Fibroblast of skin of back (primary cell): ENCODE measurements at places on chromosomes 3 and 15.

GRCh38 chr15:34434627-34435305 lies 2.8 kb downstream of the GOLGA8A start:
- no peak for DNase-seq

DNA sequence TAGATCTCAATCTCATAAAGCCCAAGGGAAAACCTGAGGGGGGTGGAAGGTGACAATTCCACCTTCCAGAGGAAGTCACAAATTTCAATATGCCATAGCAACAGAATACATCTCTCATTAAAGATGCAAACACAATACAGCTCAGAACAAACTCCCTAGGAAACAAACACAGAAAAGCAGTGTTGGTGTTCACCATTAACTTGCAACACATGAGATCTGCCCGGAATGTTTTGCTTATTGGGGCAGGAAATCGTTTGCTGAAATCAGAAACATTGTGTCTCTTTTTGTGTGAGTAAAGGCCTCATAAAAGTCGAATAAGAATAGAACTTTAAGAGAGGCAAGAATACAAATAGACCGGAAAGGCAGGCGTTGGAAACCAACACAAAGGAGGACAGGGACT lies 5.8 kb upstream of the RYR3 start:
- DNase-seq, result no peak

- DNase-seq, result no peak
Measured at GRCh38 chr3:65587650-65588439, 450.9 kb downstream of the MAGI1 start.

DNA sequence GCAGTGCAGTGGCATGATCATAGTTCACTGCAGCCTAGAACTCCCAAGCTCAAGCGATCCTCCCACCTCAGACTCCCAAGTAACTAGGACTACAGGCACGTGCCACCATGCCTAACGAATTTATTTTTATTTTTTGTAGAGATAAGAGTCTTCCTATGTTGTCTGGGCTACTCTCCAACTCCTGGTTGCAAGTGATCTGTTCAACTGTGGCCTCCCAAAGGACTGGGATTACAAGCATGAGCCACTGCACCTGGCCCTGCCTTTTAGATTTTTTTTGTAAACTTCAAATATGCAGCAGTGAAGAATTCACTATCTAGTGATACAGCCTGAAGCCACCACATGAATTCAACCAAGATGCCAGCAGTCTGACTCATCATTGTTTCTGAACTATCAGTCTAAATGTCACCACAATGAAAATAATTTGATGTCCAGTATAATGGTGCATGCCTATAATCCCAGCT lies 32.7 kb downstream of the UBXN7 start:
- DNase-seq, result peak; percentile 71

- DNase-seq, result no peak
Measured at GRCh38 chr3:195394024-195394423, 48.8 kb downstream of the ACAP2 start.

GRCh38 chr15:101162701-101163483 lies 89.0 kb downstream of the CHSY1 start:
- DNase-seq, result no peak

DNA sequence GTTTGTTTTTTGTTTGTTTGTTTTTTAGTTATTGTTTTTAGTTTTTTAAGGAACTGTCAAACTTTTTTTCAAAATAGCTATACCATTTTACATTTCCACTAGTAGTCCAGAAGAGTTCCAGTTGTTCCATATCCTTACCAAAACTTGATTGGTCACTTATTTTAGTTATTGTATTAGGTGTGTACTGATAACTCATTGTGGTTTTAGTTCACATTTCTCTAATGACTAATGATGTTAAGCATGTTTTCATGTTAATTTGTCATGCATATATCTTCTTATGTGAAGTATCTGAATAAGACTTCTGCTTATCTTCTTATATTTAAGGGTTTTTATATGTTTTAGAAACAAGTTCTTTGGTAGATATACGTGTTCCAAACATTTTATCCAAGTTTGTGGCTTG lies 89.5 kb downstream of the CD200R1L start:
- DNase-seq, result no peak

GRCh38 chr15:57321973-57322601 lies 54.2 kb upstream of the CGNL1 start:
- no peak for DNase-seq

GRCh38 chr3:7282988-7283387 lies 422.1 kb downstream of the GRM7 start:
- no peak for DNase-seq

DNA sequence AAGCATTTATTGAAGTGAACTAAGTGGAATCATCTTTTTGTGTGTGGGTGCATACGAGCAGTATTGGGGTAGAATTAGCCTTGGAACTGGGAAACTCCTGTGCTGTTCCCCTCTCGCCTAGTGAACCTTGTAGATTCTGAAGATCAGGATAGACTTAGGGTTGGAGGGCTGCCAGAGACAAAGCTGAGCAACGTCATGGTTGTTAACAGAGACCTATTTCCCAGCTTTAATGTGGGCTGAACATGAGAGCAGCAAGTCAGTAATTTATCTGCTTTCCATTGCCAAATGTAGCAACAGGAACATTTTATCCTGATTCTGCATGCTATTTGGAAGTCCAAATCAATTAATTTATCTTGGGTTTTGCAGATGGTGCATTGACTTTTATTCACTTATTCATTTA lies 246.6 kb downstream of the IL20RB start:
- no peak for DNase-seq

- no peak for DNase-seq
Measured at GRCh38 chr15:90890839-90891238, 6.5 kb downstream of the FES start.

DNA sequence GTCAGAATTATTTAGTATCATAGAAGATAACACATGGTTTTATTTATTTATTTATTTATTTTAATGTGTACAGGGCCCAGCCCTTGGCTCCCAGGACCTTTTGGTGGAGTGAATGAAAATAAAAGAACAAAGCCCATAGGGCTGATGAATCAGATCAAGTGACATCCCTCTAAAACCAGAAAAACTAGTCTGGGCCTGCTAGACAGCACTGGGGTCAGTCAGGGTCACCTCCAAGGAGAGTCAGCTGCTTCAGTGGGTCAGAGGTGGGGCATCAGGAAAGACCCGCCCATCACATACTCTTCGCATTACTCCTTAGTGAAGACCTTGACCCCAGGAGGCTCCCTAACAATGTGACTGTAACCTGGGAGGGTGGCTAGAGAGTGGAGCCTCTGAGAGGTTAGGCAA lies 12.8 kb downstream of the PPCDC start:
- DNase-seq, result peak; percentile 43

DNA sequence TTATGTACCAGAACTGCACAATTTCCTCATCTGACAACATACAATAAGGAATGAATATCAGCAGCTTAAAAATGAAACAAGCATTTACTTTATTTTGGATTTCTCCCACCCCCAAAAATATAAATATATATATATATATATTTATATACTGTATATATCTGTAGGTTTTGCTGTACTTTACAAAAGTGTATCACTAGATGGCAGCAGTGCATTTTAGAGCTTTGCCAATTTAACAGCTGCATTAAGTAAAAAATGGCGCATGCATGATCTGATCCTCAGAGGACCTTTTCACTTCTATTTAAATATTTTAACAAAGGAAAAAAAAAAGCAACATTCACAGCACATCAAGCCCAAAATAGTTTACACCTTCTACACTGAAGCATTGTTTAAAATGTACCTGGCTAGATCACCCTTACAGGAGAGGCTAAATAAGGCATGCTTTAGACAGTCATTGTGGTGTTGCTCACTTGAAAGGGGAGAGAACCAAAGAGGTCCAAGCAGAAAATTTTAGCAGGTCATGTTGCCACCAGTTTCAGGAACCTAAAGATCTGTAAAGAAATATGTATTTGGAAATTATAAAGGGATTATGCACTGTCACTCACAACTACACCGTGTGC lies 72.6 kb downstream of the NPTN start:
- peak; percentile 74 for DNase-seq

- no peak for DNase-seq
Measured at GRCh38 chr3:50428007-50428633, 68.8 kb upstream of the TMEM115 start.

- DNase-seq, result peak; percentile 72
Measured at GRCh38 chr3:124363476-124363875, 366.8 kb upstream of the UMPS start.

DNA sequence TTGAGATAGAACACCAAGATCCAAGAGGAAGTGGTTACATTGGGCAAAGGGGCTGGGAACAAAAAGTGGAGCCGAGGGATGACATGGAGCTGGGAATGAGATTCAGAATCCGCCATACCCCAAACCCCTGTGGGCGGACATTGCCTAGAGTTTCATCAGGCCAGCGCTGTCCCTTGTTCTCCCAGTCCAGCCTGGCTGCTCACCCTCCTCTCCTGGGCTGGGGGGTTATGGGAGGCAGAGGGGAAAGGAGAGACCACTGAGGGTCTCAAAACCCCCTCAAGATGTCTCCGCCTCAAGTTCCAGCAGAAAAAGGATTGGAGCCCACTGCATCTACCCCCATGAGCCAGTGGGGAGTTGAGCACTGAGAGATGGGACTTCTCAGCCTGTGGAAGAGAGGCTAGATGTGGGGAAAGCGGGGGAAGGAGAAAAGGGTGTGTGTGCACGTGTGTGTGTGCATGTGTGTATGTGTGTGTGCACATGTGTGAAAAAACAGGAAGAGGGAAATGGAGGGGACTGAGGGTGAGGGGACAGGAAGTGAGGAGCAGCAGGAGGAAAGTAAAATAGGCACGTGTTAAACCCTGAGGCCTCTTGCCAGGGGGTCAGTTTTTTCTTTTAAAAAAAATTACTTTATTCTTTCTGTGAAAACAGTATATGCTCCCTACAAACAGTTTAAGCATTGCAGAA lies 14.3 kb downstream of the GRM2 start:
- DNase-seq, result no peak

DNA sequence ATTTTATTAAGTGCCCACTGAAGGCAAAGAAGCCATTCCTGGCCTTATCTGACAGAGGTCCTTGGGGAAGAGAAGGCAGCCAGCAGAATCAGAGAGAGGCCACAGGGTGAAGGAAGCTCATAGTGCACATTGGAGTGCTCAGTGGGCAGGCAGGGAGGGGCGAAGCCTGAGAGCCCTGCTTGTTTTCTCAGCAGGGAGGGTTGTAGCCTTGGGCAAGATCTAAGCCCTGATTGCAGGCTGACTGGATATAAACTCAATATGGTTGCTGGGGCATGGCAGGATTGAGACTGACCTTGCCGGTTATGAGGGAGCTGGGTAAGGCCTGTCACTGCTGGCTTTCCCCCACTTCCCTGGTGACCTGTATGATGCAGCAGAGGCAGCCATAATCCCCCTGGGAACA lies 7.5 kb upstream of the IGSF11 start:
- DNase-seq, result no peak

- no peak for DNase-seq
Measured at GRCh38 chr3:24810881-24811280, 316.2 kb upstream of the THRB start.

- no peak for DNase-seq
Measured at GRCh38 chr15:45251888-45252287, at the start of gene SLC28A2. TSS of gene SLC28A2 (plus strand) at chr15:45252234. CDS start at chr15:45253216, 982 bp downstream.

DNA sequence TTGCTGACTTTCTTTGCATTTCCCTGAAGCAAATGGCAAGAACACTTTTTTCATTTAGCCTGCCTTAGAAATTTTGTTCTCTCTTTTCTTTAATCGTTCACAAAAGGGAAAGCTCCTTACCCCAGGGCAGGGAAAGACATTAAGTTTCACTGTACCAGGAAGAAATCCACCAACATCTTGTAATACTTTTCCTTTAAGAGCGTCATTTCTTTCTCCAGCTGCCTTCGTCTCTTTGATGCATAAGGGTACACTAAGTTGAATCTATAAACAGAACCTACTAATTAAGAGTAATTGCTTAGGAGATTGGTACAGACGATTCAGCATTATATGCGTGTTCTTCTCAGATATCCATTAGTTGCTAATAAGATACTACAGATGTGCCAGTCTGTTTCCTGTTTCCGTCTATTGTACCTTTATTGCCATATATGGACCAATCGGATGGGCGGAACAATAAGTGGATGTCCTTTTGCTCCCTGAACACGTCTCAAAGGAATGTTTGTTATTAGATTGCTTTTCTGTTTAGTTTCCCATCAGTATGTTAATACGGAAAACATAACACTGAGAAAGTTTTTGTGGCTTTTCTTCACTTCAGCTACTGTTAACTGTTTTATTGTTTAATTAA lies 276.7 kb upstream of the RARB start:
- peak; percentile 53 for DNase-seq

DNA sequence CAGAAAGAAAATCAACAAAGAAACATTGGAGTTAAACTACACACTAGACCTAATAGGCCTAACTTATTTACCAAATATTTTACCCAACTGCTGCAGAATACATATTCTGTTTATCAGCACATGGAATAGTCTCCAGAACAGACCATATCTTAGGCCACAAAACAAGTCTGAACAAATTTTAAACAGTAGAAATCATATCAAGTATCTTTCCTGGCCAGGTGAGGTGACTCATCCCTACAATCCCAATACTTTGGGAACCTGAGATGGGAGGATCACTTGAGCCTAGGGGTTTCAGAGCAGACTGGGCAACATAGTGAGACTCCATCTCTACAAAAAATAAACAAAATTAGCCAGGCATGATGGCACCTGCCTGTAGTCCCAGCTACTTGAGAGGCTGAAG lies 18.1 kb upstream of the KPNA4 start:
- DNase-seq, result no peak

DNA sequence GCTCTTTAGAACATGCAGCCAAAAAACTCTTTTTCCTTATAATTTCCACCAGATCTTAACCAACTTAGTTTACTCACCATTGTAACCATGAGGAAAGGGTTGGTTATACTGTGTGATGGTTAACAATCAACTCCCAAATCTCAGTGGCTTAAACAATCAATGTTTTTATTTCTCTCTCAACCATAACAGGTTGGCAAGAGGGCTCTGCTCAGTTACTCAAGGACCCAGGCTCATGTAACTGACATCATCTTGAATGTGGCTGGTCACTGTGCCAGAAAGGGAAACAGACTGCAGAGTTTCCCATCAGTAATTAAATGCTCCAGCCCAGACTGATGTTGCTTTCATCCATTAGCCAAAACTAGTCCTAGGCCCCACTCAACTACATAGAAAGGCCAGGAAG lies 69.0 kb downstream of the ANKRD28 start:
- DNase-seq, result no peak
